BJ (cell line): ENCODE measurements at places on chromosomes 7 and 10.

GRCh38 chr10:101266381-101267289, 37.4 kb upstream of the LBX1 start:
- no peak for DNase-seq

- DNase-seq, result no peak
Measured at GRCh38 chr7:11830582-11831155, 1.3 kb downstream of the THSD7A start.

DNA sequence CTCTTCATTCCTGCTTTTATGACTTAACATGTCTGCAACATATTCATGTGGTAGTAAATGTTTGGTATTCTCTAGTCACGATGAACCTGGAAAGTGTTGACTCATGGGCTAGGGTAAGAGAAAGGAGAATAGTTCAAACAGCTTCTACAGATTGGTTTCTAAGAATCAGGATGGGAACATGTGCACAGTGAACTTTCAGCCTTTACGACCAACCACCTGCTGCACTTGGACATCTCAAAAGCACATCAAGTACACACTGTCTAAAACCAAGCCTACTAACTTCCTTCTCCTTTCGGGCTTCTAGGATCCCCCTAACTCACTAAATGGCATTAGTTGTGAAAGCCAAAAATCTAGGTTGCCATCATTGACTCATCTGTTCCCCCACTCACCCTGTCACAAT, 85.5 kb downstream of the CUL2 start:
- no peak for DNase-seq

DNA sequence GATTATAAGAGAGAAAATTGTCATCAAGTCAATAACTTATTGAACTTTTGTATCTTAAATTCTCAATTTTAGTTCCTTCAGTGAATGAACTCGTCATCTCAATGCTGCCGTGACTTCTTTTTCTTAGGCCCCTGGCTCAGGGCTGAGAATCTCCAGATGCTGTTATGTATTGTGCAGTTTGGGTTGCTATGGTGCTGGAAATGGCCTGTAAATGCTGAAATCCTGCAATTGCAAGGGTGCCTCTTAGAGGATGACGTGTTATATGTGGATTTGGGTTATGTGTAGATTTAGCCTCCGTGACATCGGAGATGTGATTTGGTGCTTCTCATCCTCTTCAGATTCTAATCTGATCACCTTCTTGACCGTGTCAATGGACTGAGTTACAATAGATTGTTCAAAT, 55.7 kb upstream of the ZRANB1 start:
- no peak for DNase-seq

GRCh38 chr10:29431711-29432110, 142.8 kb downstream of the LYZL1 start:
- no peak for DNase-seq

GRCh38 chr7:11754123-11754522, 77.9 kb downstream of the THSD7A start:
- DNase-seq, result no peak

GRCh38 chr7:92251181-92251580, 5.4 kb downstream of the ANKIB1 start:
- no peak for DNase-seq

GRCh38 chr10:74891053-74891452, 64.7 kb downstream of the KAT6B start:
- DNase-seq, result no peak

DNA sequence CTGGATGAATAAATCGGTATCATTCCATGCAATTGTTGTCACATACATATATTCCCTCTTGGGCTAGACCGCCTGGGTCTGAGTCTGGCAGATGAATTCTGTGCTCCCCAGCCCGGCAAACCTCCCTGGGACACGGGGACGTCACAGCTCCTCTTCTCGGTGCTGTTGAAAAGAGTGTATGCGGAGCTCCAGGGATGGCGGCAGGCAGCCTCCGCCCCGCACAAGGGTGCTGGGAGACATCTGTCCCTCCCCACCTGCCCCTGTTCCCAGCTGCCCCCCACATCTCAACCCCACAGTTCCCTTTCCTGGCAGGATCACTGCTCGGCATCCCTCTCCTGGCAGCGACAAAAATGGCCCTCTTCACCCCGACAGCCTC, 32.1 kb downstream of the PRKAG2 start:
- DNase-seq, result no peak

GRCh38 chr7:746155-747061, 19.3 kb upstream of the PRKAR1B start:
- DNase-seq, result no peak

DNA sequence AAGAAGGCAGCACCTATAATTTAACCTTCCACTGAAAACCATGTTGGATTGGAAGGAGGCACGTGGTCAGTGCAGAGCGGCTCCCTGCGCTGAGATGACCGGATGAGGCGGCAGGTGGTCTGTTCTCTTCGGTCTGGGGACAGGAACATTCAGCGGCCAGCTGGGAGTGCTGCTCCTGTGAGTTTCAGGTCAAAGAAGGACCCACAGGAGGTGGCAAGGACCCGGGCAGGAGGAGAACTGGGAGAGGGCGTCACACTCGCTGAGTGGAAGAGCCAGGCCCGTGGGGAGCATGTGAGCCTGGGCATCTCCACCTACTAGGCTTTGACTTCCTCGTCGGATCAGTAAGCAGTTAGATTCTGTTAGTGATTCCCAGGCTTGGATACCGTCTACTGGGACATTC, 113.4 kb upstream of the SHH start:
- DNase-seq, result no peak

DNA sequence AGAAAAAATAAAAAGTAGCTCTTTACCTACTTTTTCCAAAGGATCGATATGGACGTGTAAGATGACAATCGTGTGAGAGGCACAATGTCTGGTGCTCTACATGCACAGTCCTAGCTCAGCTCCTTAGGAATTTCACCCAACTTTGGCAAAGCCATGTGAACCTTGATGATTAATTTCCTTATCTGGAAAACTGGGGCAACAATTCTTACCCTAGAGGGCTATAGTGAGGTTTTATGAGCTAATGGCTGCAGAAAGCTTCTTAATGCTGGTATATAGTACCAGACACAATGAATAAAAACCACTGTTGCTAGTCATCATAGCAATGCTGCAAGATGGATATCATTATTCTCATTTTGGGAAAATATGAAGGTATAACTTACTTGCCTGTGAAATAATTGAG, 202.7 kb downstream of the PARD3 start:
- DNase-seq, result no peak

DNA sequence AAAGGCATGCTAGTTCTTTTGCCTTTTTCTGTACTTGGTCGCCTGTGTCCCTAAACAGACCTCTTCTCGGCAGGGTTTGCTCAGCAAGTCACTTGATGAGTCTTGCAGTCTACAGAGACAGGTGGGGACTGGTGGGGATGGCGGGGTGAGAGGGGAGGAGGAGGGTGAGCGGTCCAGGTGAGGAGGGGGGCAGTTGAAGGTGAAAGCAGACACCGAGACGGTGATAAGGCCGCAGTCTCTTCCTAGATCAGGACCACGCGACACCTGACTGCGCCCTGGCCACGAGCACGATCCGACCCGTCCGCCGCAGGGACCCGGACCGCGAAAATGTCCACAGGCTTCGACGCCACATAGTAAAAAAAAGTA, 566 bp downstream of the ASNS start:
- no peak for DNase-seq

- DNase-seq, result no peak
Measured at GRCh38 chr7:24573554-24574338, 494 bp downstream of the PALS2 start.

- no peak for DNase-seq
Measured at GRCh38 chr7:67306331-67306730, 309.7 kb downstream of the TYW1 start.
